Retina (tissue), 1 donor: ENCODE measurements at places on chromosomes 12 and 14.

GRCh38 chr12:7129287-7129871, 690 bp upstream of the RBP5 start:
- DNase-seq = no peak

GRCh38 chr12:45737638-45738037, 8.1 kb downstream of the ARID2 start:
- no peak for DNase-seq

DNA sequence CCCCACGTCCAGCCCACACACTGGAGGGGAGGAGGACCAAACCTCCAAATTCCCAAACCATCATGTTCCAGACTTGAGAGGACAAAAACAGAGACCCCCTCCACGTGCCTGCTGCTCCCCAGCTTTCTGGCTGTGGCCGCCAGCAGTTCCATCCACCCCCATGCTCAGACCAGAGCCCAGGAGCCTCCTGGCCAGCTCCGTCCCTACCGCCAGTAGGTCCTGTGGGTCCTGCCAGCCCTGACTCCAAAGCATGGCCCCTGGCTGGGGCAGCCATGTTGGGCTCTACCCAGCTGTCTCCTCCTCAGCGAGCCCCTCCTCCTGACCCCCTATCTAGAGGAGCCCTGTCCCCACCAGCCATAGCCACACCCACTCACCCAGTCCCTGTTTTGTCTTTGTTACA, 227.3 kb upstream of the RTL1 start:
- DNase-seq = no peak

- DNase-seq = no peak
These were observed 9.0 kb downstream of the ASIC1 start for GRCh38 chr12:50066402-50066801.

GRCh38 chr12:88400302-88400701, 180.0 kb downstream of the KITLG start:
- DNase-seq = no peak

DNA sequence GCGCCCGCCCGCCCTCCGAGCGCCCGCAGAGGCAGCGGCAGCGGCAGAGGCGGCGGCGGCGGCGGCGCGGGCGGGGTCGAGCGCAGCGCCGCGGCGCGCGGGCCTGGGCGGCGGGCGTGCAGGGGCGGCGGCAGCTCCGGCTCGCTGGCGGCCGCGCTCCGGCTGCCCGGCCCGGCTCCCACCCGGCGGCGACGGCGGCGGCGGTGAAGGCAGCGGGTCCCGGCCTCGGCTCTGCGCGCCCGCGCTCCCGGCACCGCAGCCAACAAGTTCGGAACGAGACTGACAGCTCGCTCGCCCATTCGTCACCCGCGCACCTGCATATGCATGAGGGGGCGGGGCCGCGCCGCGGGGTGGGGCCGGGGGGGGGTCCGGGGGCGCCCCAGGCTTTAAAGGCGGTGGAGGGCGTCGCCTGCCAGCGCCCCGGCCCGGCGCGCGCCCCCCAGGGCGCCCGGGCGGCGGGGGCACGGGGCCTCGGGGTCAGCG, at the start of gene JAG2:
JAG2 (minus strand) TSS at position 281 of the 483 bp plus-strand sequence. CDS start 356 bp downstream, outside the sequence.
- DNase-seq = no peak

GRCh38 chr12:76790564-76791552, 26.9 kb downstream of the ZDHHC17 start:
- no peak for DNase-seq

- DNase-seq = no peak
These were observed 27.7 kb upstream of the JDP2 start for GRCh38 chr14:75399843-75400775.

- DNase-seq = no peak
These were observed 103.8 kb downstream of the SLC16A7 start for GRCh38 chr12:59699421-59700152.

DNA sequence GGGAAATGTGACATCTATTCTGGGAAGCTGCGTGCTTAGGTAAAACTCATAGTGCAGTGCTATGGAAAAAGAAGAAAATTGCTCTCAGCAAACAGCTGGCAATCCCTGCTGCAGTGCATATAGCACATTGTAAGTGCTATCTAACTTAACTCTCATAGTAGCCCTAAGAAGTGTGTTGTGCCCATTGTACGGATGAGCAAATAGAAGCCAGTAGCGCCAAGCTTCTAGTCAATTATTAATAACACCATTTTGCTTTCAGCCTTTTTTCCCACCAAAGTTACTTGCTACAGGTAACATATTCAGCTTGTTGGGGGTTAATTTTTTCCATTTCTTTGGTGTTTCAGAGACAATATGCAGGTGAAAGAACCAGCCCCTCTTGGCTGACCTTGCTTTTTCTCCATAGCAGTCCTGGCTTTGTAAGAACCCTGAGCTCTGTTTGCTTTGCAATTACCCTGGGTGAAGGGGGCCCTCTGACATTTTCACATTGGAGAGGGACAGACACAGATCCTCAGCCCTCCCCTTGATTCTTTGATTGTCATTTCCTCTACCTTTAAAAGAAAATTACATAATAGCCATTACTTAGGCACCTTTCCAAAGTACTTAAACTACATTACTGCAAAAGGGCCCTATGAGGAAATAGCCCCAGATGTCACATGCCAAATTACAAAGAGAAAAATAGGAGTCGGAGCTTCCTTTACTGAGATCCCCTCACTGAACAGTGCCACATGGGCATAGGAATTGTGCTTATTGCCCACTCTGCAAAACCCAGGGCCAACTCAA, 576.2 kb upstream of the TBX3 start:
- no peak for DNase-seq

- no peak for DNase-seq
These were observed 104.1 kb downstream of the SLC35F4 start for GRCh38 chr14:57761800-57762199.

- no peak for DNase-seq
These were observed 2.2 kb upstream of the CSAD start for GRCh38 chr12:53182903-53183302.

DNA sequence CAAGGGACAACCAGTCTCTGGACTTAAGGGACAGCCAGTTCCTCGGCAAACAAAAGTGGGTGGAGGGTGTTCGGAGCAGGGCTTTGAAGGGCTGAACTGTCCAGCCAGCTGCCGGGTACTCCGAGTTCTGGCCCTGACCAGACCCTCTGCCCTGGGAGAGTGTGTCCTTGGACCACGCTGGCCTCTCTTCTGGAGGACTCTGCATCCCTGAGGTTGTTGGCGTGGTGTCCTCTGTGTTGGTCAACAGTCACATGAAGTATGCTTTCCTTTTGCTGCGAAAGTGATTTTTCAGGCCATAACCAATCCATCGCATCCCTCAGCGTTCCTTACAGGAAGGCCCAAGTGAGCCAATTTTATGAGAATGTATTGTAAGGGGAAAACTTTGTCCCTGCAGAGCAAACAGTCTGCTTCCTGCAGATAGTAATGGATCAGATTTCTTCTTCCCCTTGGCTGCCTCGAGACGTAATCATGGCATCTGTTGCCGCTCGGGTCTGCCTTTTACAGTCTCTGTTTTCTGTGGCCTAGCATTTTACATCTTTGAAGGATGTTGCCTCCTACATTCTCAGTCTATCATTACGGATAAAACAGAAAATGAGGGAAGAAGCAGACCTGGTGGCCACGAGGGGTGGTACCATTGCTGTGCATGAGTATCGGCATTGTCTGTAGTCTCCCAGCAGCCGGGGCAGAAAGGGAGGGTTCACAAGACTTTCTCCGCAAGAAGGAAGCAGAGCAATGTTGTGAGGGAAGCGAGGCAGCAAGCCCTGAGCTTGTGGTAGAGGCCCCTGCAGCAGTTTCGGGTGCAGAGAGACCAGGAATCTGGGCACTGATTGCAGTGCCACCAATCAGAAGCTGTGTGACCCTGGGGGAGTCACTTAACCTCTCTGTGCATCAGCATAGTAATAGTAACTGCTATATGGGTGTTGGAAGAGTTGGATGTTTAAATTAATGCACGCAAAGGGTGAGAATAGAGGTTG, 47.4 kb downstream of the SMIM41 start:
- DNase-seq = peak; percentile 20

DNA sequence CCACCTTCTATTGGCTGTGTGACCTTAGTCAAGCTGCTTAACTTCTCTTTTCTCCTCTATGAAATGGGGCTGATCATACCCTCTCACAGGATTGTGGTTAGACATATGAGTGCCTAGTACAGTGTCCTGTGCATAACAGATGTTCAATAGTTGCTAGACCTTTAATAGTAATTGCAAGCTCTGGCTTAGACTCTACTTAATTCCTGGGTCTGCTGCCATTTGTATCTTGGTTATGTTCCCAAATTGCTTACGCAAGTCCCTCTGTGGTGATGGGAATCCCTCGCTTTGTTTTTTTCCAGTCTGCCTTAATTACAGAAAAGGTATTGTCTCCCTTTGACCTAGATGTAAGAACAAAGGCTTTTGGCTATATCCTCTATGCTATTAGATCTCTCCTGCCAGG, 15.1 kb downstream of the SUDS3 start:
- DNase-seq = no peak

- DNase-seq = no peak
These were observed 319.7 kb downstream of the SNAPC1 start for GRCh38 chr14:62081951-62082350.

DNA sequence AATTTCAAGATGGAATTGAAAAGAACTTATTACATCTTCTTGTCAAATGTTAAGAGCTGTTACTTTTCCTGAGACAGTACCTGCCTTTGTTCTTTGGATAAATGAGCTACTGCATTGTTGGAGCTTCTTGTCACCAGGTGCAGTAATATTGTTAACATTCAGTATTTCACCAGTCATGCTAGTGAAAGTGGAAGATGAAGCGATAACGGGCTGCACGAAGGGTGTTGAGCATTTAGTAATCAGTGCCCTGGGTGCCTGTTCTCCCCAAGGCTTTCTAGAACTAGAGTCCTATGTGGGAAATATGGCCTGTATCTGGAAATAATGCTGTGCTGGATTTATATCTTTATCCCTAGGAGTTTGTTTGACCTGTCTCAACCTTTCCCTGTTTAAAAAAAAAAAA, 83.2 kb downstream of the PPP2R5C start:
- DNase-seq = no peak

- no peak for DNase-seq
These were observed 973 bp downstream of the P2RX2 start for GRCh38 chr12:132619386-132620112.
